ENCODE measurements at places on chromosomes 5 and 9. TPM values are rescaled to one million over a fixed set of nuclear protein-coding genes. Genes with fewer than 3 reads are reported as not detected.

The LRRC70 gene
- 0.64 TPM for total RNA-seq

- peak overlapping the region; percentile 90 for H3K27ac ChIP-seq
- peaks cover 1% of the 10 kb centered on the region for H3K36me3 ChIP-seq
- H3K27me3 ChIP-seq = no peaks in the 10 kb centered on the region
- peak; percentile 57 for DNase-seq
Measured at GRCh38 chr5:75059912-75060545, 7.7 kb upstream of the GCNT4 start.

GRCh38 chr9:8429157-8429556, 629.6 kb upstream of the DMAC1 start:
- H3K36me3 ChIP-seq = no peaks in the 10 kb centered on the region
- no peak overlapping the region for H3K4me3 ChIP-seq
- no peak for DNase-seq

GRCh38 chr9:6715755-6716643, 41.8 kb upstream of the KDM4C start:
- no peaks in the 10 kb centered on the region for H3K36me3 ChIP-seq
- peak; percentile 83 for DNase-seq
- H3K4me1 ChIP-seq = peaks cover 6% of the 10 kb centered on the region

GRCh38 chr9:135160862-135161261, 73.4 kb downstream of the OLFM1 start:
- H3K4me3 ChIP-seq = no peak overlapping the region
- no peak overlapping the region for H3K27ac ChIP-seq
- no peak for DNase-seq
- H3K27me3 ChIP-seq = peaks cover 8% of the 10 kb centered on the region
- no peaks in the 10 kb centered on the region for H3K36me3 ChIP-seq
- no peaks in the 10 kb centered on the region for H3K4me1 ChIP-seq

DNA sequence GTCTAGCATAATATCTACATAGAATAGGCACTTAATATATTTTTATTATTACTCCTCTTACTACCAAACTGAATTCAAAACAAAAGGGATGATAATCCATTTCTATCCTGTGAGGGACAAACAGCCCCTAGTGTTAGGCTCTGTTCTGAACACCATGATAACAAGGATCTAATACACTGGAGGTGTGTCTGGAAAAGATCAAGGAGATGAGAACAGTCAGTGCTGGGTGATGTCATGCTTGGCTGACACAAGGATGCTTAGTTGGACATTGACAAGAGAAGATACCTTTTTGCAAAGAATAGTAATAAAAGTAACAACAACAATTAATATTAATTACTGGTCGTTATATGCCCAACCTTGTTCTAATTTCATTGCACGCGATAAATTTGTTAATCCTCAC, 458.7 kb downstream of the EBF1 start:
- no peak overlapping the region for H3K27ac ChIP-seq
- no peaks in the 10 kb centered on the region for H3K27me3 ChIP-seq
- DNase-seq = no peak

DNA sequence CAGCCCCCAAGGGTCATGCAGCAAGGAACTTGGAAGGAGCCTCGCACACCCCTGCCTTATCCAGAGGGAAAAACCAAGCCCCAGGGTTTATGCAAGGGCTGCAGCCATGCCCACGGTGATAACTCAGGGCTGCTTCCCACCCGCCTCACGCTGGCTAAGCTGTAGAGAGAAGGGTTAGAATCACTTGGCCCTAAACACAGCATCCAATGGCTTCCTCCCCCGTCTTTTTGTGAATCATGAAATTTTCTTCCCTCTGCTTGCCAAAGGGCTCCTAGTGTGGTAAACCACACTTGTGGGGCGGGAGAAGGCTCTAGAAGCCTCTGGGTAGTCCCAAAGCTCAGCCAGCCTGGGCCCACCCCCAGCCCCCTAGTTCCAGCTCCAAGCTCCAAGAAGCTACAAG, 55.9 kb upstream of the ORM1 start:
- no peak for DNase-seq
- no peaks in the 10 kb centered on the region for H3K27me3 ChIP-seq
- no peaks in the 10 kb centered on the region for H3K4me1 ChIP-seq
- no peak overlapping the region for H3K27ac ChIP-seq
- H3K36me3 ChIP-seq = no peaks in the 10 kb centered on the region

The PLEKHG4B gene
- total RNA-seq = 0.23 TPM

The FOCAD gene
- 34.3 TPM for total RNA-seq

- H3K36me3 ChIP-seq = no peaks in the 10 kb centered on the region
- no peak overlapping the region for H3K27ac ChIP-seq
- no peaks in the 10 kb centered on the region for H3K4me1 ChIP-seq
Measured at GRCh38 chr9:1100945-1101344, 50.8 kb downstream of the DMRT2 start.

The SH2D3C gene
- total RNA-seq = 30.3 TPM

DNA sequence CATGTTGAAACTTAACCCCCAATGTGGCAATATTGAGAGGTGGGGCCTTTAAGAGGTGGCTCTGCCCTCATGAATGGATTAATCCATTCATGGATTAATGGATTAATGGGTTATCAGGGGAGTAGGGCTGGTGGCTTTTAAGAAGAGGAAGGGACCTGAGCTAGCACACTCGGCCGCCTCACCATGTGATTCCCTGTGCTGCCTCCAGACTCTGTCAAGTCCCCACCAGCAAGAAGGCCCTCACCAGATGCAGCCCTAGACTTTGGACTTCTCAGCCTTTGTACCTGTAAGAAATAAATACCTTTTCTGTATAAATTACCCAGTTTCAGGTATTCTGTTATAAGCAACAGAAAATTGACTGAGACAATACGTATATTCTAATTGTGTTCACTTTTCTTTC, 272.2 kb upstream of the DMRT1 start:
- no peak overlapping the region for H3K27ac ChIP-seq
- H3K27me3 ChIP-seq = peaks cover 13% of the 10 kb centered on the region
- H3K4me3 ChIP-seq = no peak overlapping the region
- no peaks in the 10 kb centered on the region for H3K4me1 ChIP-seq
- DNase-seq = no peak
- peaks cover 2% of the 10 kb centered on the region for H3K36me3 ChIP-seq

The PTRH1 gene
- total RNA-seq = 12.9 TPM

GRCh38 chr5:77402796-77403195, 89.3 kb downstream of the WDR41 start:
- H3K4me1 ChIP-seq = no peaks in the 10 kb centered on the region
- H3K36me3 ChIP-seq = no peaks in the 10 kb centered on the region
- no peak for DNase-seq
- no peak overlapping the region for H3K27ac ChIP-seq

The PPP3R2 gene
- total RNA-seq = not detected

GRCh38 chr5:149666212-149666852, 63.8 kb upstream of the PPARGC1B start:
- no peak overlapping the region for H3K27ac ChIP-seq
- H3K4me3 ChIP-seq = no peak overlapping the region
- H3K36me3 ChIP-seq = peaks cover 4% of the 10 kb centered on the region
- DNase-seq = no peak
- H3K4me1 ChIP-seq = no peaks in the 10 kb centered on the region
- H3K27me3 ChIP-seq = peaks cover 3% of the 10 kb centered on the region

The C5orf47 gene
- not detected for total RNA-seq

DNA sequence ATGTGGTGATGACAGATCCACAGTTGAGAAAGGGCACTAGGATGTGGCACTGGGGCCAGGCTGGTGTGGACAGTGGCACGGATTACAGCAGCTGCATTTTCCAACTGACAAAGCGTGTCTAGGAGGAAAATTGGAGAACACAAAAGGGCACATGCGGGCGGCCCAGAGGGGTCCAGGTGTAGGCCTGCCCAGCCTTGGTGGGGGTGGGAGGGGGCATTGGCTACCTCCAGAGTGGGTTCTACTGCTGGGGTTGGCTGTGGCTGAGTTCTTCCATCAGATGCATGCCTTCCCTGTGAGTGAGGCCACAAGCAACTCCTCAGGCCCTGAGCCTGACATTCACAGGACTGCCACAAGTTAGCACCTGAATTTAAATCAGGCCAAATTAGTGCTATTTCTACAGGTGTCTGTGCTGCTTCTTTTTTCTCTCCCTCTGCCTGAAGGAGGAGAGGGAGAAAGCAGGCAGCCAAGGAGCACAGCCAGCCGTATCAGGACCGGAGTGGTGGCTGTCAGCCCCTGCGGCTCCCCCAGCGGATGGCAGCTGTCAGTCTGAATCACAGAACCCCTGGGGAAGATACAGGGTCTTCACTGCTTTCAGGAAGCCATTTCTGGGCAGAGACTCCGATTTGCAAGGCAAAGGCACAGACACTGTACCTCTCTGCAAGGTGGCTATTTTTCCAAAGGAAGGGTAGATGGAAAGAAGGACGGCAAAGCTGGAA, 464.2 kb downstream of the SPOCK1 start:
- peaks cover 2% of the 10 kb centered on the region for H3K27me3 ChIP-seq
- DNase-seq = no peak
- no peak overlapping the region for H3K4me3 ChIP-seq
- H3K36me3 ChIP-seq = no peaks in the 10 kb centered on the region
- H3K27ac ChIP-seq = no peak overlapping the region

DNA sequence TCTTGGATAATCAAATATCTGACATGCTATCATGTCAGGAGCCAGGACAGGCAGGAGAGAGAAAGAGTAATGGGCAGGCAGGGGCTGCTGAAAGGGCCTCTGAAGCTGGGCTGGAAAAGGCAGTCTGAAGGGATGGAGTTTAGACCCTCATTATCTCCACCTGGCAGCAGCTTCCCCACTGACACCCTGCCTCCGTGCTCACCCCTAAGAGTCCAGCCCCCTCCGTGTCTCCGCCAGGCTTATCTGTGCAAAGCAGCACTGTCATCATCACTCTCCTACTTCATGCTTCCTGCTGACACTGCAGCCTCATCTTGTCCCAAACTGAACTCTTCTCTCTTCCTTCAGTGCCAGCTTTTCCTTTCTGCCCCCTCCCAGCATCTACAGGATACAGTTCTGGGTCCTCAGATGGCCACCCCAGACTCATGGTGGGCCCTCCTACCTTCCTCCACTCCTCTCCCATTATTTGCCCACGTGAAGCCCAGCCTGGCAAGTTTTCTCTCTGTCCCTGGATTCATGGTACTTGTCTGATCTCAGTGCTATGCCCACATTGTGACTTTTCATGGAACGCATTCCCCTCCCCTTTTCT, 70.9 kb upstream of the KLF9 start:
- H3K36me3 ChIP-seq = no peaks in the 10 kb centered on the region
- H3K4me1 ChIP-seq = peaks cover 9% of the 10 kb centered on the region
- H3K4me3 ChIP-seq = no peak overlapping the region
- H3K27ac ChIP-seq = no peak overlapping the region

- no peak overlapping the region for H3K4me3 ChIP-seq
- H3K4me1 ChIP-seq = no peaks in the 10 kb centered on the region
- H3K36me3 ChIP-seq = no peaks in the 10 kb centered on the region
- H3K27me3 ChIP-seq = peaks cover 8% of the 10 kb centered on the region
Measured at GRCh38 chr9:14939378-14939777, 29.1 kb upstream of the FREM1 start.

GRCh38 chr9:124346347-124347163, 68.7 kb downstream of the PSMB7 start:
- no peaks in the 10 kb centered on the region for H3K27me3 ChIP-seq
- no peaks in the 10 kb centered on the region for H3K4me1 ChIP-seq
- peaks cover under 1% of the 10 kb centered on the region for H3K36me3 ChIP-seq
- H3K4me3 ChIP-seq = no peak overlapping the region
- no peak overlapping the region for H3K27ac ChIP-seq

All from activated CD4-positive, alpha-beta T cell treated with anti-CD3 and anti-CD28 coated beads for 36 hours (primary cell).